ENCODE measurements at places on chromosomes 1 and 21.

GRCh38 chr1:36687312-36687711, 204.6 kb upstream of the CSF3R start:
- DNase-seq = no peak

DNA sequence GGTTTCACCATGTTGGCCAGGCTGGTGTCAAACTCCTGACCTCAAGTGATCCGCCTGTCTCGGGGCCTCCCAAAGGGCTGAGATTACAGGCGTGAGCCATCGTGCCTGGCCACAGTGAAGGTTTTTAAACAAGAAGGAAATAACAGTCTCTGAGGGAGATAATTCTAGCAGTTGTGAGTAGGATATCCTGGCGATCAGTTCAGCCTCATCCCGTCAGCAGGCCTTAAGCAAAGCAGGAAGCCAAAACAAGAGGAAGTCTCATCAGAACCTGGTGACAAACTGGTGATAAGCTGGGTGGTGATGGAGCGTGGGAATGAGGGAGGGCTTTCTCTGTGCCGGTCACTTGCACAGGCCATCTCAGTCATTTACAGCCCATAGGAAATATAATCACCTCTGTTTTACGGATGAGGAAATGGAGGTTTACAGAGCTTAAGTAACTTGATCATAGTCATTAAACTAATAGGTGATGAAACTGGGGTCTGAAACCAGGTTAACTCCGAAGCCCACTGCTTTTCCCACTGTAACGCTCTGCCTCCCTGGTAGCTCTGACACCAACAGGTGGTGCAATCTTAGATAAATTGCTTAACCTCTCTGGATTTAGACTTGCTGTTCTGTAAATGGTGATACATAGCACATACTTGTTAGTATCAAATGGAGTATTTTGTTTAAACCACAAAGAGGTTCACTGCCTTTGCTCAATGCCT, 40.8 kb upstream of the A3GALT2 start:
- no peak for DNase-seq

DNA sequence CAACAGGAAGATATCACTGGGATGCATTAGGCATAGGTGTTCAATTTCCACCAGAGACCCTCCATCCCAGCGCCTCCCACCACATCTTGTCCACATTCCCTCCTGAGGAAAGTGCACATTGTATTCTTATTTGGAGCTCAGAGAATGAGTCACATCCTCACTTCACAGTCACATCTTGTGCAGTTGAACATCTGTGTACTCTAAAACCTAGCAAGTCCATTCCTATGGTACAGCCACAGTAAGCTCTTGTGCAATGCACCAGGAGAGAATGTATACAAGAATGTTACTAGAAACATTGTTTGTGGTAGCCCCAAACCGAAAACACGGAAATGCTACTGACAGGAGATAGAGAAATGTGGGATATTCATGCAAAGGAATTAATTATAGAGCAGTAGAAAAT, 1.6 kb upstream of the KDF1 start:
- DNase-seq = no peak

- no peak for DNase-seq
Observed at GRCh38 chr1:80639777-80640533, 1160.8 kb upstream of the ADGRL2 start.

- DNase-seq = no peak
Observed at GRCh38 chr1:43878854-43879253, 54.7 kb upstream of the ARTN start.

DNA sequence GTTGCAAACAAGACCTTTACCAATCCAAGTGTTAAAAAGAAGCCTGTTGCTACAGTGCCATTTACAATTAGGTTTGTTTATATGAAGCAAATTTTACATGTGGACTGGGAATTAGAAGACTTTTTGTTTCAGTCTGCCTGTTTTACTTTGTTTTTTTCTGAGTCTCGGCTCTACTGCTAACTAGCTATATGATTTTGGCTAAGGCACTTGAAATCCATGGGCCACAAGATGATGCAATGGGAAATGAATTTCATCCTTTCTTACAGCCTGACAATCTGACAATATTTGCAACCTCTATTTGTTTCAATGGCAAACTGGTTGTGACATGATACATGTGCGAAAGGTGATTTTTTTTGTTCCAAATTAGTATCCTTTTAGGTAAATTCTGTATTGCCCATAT, 3.7 kb upstream of the PEX11B start:
- DNase-seq = no peak

DNA sequence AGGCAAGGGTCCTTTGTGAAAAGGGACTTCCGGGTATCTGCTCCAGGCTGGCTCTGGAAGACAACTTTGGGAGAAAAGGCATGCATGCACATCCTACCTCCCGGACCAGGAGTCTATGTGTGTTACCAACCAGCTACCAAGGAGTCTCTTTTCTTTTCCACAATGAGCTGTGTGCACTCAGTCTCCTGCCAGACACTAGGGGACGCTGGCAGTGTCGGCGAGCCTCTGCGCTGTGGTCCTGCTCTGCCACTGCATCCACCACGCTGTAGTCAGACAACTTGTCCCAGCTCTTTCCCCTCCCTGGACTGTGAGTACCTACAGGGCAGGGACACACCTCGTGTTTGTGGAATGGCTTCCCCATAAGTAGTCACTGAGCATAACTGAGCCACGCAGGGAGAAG, 5.1 kb upstream of the SSR2 start:
- DNase-seq = peak; percentile 19

DNA sequence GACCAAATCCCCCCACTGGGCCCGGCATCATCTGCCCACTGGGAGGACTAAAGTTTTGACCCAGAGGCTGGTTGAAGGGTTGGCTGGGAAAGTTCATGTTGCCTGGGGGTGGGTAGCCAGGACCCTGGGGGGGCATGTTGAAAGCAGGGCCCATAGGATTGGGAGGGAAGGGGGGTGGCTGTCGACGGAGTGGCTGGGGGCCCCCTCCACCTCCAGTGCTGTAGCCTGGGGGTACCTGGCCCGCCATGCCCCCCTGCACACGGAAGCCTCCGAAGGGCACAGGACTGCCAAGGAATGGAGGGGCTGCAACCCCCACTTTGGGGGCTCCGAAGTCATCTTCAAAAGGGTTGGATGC, 2.2 kb downstream of the PYGO2 start:
- DNase-seq = no peak

GRCh38 chr21:28781602-28782276, 210.9 kb downstream of the LTN1 start:
- no peak for DNase-seq
